Activated T-cell treated with anti-CD3 and anti-CD28 coated beads, Interleukin-2, amount 50 U/mL, for 4 hours (primary cell): ENCODE measurements at places on chromosomes 12 and 14.

DNA sequence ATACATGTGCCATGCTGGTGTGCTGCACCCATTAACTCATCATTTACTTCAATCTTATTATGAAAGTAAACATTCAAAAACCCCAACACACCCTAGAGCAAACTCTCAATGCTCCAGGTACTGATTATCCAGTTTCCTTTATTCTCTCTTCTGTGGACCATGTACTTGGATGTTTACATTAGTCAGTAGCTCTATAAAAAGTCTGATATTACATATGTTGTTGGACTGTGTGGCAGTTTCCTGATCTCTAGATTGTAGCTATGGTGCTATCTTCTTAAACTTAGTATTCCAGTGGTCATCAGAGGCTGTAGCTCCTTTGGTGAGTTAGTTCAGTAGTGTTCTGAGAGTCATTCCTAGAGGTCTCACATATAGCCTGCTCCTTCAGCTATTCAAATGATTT, 25.1 kb upstream of the ITGA5 start:
- no peak for DNase-seq

DNA sequence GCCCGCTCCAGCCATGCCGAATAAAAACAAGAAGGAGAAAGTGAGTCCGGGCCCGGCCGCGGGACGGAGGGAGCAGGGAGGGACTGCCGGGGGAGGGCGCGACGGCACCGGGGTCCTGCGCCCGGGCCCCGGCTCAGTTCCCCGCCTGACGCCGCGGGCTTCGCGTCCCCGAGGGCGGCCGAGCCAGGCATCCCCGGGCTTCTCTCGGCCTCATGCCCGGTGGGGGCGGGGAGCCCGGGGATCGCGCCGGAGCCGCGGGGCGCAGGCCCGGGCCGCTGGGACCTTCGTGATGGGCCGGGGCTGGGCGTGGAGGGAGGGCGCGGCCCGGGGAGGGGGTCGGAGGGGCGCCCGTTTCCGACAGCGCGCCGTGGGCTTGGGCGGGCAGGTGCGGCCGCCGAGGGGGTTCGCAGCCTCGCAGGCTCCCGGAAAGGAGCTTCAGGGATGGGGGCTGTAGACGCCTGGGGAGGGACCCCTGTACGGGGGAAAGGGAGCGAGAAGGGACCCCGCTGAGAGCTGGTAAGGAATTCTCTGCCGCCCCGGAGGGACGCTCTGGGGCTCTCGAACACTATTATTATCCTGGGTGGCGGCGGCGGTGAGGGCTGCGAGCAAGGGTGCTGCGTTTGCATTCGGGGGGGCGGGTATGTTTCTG, 496 bp downstream of the PPP2R5C start:
- DNase-seq: peak; percentile 40

DNA sequence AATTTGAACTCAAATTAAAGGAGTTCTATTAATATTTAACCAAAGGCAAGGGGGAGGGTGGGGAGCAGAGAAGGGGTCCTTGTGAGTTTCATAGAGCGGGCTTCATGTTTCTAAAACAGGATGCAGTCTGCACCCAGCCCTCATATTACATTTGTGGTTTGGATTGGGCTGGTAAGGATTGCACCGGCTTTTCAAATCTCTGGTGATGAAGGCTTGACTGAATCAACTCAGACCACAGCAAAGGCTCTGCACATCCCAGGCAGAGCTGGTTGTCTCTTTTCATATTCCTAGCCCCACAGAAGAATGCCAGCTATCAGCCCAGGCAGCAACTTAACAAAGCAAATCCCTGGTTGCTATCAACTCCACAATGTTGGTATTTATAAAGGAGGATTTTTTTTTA, 1221.4 kb downstream of the VRK1 start:
- no peak for DNase-seq

- DNase-seq: no peak
Observed at GRCh38 chr14:41404126-41404525, 202.6 kb upstream of the LRFN5 start.

GRCh38 chr14:64503434-64504309, at the start of gene ZBTB25:
TSS of gene ZBTB25 (minus strand) at chr14:64503838. CDS start at chr14:64490533, 13,305 bp downstream.
- peak; percentile 93 for DNase-seq

DNA sequence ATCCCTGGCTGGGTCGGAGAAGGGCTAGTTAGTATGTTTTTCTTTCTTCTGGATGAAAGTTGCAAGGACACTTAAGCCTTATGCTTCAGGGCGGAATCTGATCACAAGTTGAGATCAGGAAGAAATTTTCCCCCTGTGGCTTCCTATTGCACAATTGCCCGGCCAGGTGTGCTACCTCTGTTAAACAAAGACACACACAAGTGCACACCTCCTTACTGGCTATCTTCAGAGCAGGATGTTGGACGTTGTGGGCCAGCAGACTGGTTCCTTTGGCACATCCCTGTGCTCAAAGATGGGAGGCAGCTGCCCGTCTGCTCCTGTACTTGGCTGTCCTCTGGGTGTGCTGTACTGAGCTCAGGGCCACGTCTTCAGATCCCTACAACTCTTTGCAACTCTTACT, 19.1 kb downstream of the ETV6 start:
- no peak for DNase-seq

DNA sequence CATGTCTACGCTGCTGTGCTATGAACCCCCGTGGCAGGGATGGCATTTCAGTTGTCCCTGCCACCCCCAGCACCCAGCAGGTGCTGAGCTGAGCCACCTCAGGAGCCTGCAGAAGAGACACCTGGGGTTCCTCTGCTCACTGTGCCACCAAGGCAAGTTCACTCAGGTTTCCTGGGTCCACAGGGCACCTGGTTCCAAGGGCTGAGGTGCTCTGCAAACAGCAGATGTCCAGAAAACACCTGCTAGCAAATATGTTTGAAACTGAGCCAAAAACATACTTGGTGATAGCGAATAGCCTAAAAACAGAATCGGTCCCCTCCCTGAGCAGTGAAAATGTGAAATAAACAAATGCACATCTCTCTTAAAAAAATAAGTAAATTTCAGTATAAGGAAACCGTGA, 35.6 kb upstream of the GPR68 start:
- DNase-seq: no peak

- DNase-seq: peak; percentile 64
Observed at GRCh38 chr12:7219599-7220243, 30.2 kb downstream of the PEX5 start.

DNA sequence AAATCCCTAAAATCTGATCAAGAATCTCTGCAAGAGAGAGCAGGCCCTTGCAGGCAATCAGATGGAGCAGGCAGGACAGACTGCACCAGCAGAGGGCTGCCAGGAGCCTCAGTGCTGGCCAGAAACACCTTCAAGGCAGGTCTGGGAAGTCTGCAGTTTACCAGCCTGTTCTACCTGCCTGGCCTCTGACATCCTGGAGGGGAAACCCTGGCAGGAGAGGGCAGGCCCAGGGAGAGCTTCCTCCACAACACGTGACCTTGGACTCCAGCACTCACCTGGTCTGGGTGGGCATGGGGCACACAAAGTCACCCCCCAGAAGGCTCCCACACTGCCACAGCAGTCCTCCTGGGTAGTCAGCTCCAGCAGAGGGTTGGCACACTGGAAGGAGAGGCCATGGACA, 56.0 kb downstream of the ISCA2 start:
- no peak for DNase-seq

GRCh38 chr12:114166362-114166761, 200.2 kb upstream of the RBM19 start:
- no peak for DNase-seq

DNA sequence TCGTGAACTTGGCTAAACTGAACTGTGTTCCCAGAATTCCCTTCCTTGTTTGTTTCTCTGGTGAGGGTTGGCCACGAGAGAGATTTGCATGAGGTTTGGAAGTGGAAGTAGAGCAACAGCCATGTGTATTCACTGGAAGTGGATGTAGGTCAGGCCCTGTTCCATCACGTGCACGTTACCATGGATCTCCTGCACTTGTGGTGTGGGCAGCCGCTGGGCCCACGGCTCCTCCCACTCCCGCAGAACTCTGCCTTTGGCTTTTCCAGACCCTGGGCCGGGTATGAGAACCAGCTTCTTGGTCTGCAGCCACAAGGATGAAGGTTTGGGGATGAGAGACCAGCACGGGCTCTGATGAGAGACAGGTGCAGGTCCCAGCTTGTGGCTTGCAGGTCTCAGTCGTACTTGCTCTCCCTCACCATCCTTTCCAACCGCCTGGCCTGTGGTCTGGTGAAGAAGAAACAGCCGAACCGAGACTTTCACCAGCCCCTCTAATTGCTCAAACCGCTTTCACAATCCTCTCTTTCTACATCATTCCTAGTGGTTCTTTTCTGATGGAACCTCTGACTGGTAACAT, 94.9 kb downstream of the DUSP16 start:
- peak; percentile 27 for DNase-seq

DNA sequence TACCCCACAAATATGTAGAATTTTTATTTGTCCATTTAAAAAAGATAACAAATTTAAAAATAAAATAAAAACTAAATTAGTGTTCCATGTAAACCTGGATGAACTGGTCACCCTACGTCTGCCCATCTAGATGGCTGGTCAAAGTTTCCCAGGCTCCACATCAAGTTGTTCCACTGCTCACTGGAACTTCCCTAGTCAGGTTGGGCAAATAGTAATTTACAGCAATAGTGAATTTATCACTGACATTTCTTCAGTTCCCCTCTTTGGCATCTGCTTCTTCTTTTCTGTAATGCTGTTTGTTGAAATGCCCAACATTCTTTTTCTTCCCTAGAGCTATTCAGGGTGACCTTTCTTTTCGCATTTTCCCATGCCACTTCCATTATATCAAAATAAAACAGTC, 272.7 kb upstream of the BTG1 start:
- DNase-seq: no peak

DNA sequence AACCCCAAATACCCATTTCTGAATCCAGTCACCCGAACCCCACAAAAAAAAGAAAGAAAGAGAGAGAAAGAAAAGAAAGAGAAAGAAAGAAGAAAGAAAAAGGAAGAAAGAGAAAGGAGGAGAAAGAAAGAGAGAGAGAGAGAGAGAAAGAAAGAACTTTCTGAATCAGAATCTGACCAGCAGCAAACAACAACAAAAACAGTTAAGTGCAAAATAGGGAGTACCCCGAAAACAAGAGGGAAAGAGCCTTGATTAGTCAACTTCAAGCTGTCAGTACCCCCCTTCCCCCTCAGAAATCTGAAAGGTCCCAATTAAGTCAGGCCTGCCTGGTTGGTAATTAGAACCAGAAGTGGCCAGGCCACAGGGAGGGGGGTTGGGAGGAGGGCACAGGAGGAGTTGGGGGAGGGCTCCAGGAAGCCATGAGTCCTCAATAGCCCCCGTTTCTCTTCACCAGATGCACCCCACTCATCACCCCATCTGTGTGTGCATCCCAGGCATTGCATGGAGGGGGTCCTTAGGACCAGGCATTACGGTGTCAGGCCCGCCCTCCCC, 9.8 kb downstream of the RARG start:
- DNase-seq: no peak

GRCh38 chr14:49992901-49993339, 100.0 kb downstream of the ARF6 start:
- no peak for DNase-seq

- no peak for DNase-seq
Observed at GRCh38 chr14:31241450-31242114, 34.0 kb upstream of the HECTD1 start.

GRCh38 chr12:12099102-12099501, 28.4 kb downstream of the BCL2L14 start:
- DNase-seq: no peak

GRCh38 chr14:104926619-104927431, 2.1 kb downstream of the PLD4 start:
- no peak for DNase-seq

DNA sequence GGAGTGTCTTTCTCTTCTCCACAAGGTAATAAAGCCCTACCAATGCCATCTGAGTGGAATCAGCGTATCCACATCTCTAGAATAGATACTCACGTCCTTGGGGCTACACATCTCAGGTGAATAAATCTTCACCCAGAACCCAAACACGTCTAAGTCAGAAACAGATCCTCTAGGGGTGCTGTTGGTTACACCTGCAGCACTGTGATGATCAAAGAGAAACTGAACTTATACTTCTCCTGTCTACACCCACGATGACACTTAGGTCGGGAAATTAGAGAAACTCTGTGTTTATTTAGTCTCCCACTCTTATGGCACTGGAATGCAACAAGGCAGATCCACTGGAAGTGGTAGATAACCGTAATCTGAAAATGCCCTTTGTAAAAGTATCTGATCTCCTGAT, 46.2 kb downstream of the WIF1 start:
- DNase-seq: no peak

DNA sequence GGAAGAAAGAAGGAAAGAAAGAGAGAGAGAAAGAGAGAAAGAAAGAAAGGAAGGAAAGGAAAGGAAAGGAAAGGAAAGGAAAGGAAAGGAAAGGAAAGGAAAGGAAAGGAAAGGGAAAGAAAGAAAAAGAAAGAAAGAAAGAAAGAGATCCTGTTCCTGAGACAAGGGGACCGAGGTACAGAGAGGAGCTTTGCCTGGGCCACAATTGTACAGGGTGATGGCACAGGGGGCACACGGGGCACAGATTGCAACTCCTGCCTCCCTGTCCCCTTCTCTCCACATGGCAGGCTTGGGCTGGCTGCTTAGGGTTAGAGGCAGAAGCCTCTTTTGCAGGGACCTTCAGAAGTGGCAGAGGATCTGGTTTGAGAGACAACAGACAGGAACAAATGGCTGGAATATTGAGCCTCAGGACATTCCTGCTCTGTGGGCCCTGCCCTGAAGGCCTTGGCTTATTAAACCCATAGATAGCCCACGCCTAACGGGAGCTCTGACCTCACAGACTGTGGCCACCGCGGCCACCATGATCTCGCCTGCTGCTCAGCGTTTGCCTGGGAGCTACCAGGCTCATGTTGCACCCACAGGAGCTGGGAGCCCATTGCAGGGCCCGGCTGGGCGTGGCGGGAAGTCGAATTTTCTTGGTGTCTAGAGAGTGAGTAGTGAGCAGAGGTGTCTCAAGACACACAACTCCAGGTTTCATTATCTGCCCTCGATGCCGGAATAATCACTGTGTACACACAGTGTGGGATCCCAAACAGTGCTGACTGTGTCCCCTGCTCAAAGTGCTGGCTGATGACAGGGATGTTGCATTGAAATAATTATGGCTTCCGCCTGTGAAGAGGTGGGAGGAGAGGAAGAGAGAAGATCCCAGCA, 147.9 kb upstream of the NCOR2 start:
- DNase-seq: no peak

GRCh38 chr12:81206429-81206828, 128.6 kb downstream of the ACSS3 start:
- DNase-seq: no peak

DNA sequence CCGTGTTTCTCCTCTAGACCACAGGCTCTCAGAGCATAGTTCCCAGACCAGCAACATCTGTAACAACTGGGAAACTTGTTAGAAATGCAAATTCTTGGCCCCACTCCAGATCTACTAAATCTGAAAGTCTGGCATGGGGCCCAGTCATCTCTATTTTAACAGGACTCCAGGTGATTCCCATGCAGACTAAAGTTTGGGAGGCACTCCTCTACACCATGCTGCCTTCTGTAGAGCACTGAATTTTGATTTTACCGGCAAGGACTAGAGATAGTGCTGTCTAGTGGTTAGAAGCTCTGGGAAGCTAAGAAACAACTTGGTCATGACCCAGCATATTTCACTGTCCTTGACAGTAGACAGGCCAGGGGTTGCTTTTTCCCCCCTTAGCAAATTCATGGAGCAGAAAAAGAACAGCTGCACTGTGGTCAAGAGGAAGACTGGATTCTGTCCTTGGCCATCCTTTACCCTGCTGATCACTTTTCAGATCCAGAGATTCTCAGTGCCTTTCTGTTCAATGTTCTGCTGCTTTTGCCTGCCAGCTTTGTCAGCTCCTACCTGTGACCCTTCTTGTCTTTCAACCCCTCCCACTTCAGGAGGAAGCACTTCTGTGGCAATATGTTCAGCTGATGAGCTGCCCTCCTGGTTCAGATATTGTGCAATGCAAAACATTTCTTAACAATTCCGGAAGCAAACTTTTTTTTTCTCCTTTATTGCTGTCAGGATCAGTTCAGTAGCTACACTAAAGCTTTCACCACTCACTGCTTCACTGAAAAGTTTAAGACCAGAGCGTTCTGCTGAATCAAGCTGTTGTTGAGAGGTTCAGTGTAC, 133.8 kb upstream of the NUDT4 start:
- DNase-seq: no peak
